ENCODE measurements at places on chromosomes 12 and 14.

DNA sequence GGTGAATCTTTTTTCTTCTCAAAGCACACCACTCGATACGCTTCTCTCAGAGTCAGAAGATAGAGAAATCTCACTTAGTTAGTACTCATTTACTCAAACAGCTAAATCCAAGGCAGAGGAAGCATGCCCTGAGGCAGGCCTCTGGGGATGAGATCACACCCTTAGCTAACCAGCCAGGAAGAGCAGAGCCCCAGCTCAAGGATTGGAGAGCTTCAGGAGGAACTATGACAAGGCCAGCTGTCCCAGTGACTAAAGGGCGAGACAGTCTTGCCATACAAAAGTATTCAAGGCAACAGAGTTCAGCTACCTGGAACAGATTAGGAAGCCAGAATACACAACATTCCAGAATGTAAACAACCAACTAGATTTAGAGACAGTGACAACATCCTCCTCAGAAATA is 197.7 kb upstream of the CCDC196 start:
- DNase-seq = no peak

GRCh38 chr14:100900837-100901390 is 2.6 kb downstream of the RTL1 start:
- no peak for DNase-seq

GRCh38 chr14:90239139-90239538 is 17.2 kb upstream of the PSMC1 start:
- DNase-seq = no peak

DNA sequence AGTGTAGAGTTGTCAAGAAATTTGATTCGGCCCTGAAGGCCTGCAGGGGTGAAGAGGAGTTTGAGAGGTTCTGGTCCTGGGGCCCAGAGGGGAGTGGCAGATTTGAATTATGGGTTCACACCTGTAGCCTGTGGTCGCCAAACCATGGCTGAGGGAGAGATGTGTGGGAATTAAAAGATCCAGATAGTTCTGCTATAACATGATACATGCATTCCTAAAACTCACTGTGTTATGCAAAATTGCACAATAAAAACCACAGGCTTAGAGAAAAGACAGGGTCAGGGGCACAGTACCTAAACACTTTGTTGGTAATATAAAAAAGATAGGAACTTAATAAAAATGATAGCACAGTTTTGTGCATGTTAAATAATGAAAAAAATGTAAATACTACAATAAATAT is 106.2 kb downstream of the TMEM30B start:
- DNase-seq = no peak

GRCh38 chr12:101806265-101806664 is 24.5 kb downstream of the GNPTAB start:
- DNase-seq = no peak

DNA sequence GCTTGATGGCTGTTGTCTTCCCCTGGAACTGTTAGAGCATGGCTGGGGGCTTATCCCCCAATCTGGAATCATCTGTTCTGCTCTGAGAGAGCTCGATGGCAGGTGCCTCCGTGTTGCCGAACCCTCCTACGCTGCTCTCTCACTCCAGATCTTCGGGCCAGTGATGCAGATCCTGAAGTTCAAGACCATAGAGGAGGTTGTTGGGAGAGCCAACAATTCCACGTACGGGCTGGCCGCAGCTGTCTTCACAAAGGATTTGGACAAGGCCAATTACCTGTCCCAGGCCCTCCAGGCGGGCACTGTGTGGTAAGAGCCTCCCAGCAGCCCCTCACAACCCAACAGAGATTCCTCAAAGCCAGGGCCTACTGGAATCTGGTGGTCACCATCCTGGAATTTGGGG is 33.0 kb downstream of the ALDH2 start:
- DNase-seq = no peak

All from stimulated activated CD8-positive, alpha-beta memory T cell treated with anti-CD3 and anti-CD28 coated beads, Interleukin-7, amount 100 ng/mL, for 24 hours (primary cell).